ENCODE measurements at places on chromosomes 2 and 18.

GRCh38 chr2:169069341-169069740 is at the start of gene DHRS9:
DHRS9 (plus strand) TSS chr2:169069563; CDS start chr2:169081582, 12,019 bp downstream.
- no peak for DNase-seq

DNA sequence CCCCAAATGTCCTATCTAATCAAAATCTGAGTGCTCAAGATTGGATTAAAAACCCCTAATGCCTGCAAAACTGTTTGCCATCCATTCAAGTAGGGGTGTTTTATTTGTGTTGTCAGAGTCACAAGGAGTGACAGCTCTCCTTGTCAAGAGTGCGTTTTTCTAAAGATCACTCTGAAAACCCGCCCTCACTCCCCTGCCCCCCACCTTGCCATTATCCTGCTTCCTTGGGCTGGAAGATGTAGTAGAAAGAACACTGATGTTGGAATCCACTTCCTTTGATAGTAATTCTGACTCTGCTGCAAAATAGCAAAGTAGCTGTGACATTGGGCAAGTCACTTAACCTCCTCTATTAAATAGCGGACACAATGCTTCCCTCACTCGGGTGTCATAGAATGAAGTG is 155.6 kb downstream of the TSN start:
- no peak for DNase-seq

- no peak for DNase-seq
These were observed 63.3 kb upstream of the TMEM182 start for GRCh38 chr2:102698369-102699111.

DNA sequence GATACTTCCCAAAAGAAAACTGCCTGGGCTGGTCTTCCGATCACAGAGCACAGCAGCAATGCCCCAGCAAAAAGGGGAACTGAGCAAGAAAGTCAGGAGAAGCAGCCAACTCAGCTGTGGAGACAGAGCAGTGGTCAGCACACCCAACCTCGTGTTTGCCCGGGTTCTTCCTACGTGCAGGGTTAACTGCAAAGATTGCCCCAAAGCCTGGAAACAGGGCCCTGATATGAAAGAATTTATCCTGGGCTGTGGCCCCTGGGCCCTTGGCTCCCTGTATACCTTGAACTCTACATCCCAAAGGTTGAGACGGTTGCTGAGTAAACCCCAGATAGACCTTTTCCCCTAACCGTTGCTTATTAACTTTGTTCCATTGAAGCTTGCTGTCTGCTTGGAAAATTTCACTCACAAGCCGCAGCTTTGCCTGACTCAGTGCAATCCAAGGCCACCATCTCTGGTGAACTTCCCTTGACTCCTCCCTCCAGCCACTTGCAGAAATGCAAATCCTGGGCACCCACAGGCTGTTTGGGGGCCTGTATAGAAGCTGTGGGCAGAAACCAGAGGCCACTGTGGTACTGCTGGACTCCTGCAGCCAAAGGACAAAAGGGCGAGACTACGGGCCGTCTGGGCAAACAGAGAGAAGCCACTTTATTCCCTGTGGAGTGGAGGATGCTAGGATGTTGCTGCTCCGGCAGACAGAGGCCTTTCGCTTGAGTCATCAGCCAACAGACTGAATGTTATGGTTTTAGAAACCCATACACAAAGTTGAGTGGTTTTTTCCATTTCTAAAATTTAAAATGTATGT is 18.2 kb downstream of the NRP2 start:
- no peak for DNase-seq

- no peak for DNase-seq
These were observed 25.7 kb downstream of the DIS3L2 start for GRCh38 chr2:231987124-231987727.
